NCI-H187 (cell line): ENCODE measurements at places on chromosomes 11 and 22.

DNA sequence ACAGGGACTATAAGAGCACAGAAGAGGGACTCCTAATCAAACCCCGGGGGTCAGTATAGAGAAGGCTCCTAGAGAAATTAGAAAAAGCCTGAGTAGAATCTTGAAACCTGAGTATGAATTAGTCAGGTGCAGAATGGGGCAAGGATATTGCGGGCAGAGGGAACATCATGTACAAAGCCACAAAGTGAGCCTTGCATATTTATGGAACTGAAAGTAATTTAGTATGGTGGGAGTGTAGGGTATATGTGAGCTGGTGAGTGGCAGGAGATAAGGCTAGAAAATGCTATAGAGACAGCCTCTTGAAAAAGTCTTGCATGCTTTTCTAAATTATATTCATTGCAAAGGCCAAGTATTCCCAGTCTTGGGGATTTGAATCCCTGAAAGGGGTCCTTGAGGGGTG, 93.7 kb downstream of the STIM1 start:
- DNase-seq = no peak

GRCh38 chr11:132422722-132423121, 1052.3 kb downstream of the NTM start:
- DNase-seq = no peak

- no peak for DNase-seq
Measured at GRCh38 chr11:7494086-7494745, 8.9 kb downstream of the OLFML1 start.

GRCh38 chr22:46575911-46576555, 38.6 kb upstream of the CELSR1 start:
- no peak for DNase-seq

DNA sequence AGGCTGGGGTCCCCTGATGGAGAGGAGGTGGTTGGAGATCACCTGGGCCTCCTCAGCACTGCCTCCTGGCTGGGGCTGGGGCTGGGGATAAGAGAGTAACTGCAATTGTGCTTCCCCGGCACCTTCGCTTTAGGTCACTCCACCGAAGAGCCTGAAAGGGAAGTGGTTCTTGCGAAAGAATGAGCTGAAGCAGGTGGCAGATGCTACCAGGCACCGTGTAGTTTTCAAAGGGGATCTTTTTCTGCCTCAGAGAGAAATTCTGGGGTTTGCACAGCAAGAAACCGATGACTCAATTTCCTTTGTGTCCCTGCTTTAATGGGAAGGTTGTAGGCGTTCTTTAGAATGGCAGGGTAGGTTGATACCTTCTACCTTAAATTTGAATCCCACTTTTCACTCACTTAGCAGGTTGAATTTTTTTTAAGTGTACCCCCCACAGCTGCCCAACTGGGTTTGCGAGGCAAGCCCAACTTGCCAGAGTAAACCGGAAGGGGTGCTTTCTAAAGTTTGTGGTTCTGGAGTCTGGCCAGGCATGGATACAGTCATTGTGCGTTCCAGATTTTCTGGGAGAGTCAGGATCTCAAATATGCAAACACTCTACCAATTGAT, 5.3 kb downstream of the CD44 start:
- no peak for DNase-seq

- no peak for DNase-seq
Measured at GRCh38 chr11:71481101-71481960, 28.3 kb downstream of the NADSYN1 start.

- DNase-seq = no peak
Measured at GRCh38 chr11:2086239-2087040, 52.7 kb downstream of the IGF2 start.

DNA sequence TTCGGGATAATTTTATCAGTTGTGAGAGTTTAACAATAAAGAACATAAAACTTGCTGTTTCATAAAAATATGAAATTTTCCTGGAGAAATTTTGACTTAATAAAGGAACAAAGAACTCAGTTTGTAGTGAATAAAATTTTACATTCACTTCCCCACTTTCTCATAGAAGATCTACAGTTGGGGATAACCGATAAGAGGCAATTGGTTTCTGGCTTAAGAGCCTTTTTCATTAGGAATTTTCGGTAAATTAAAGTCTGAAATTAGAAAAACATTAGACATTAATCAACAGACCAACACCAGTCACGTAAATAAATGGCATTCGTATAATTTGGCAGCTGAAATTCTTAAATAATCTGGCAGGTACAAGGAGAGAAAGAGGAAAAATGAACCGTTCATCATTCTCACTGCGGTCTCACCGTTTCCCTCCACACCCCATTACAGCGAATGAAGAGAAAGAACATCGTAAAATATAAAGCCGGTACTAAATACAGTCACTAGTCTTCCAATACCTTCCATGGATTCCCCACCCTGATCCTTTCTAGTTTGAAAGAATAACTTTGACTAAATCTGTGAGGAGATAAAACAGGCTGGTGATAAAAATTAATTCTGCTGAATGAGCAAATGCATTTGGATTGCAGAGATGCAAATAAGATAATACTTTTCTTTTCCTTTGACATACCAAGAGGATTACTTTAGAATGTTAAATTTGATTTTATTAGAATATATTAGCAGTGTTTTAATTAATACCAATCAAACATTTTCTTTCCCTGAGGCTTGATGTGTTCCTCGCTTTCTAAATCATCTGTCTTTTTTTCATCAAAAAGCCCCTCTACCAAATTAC, 19.5 kb downstream of the BLID start:
- DNase-seq = peak; percentile 33

DNA sequence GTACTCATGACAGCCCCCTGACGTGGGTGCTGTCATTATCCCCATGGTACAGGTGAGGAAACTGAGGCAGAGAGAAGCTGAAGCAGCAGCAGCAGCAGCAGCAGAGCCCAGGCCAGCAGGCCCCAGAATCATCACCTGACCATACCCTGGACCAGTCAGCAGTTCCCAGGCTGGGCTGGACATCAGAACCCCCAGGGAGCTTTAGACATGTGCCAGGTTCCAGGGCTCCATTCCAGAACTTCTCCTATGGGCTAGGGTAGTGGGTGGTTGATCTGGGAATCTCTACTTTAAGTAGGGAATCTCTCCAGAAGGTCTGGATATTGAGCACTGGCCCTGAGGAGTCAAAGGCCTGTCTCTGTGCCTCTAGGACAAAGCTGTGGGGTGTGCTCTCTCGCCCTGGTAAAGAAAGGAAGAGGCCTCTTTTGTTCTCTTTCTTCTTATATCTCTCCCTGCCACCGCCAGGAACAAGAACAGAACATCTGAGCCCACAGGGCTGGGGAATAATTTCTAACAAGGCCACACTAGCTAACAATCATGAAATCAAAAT, 26.6 kb downstream of the MAFF start:
- no peak for DNase-seq

DNA sequence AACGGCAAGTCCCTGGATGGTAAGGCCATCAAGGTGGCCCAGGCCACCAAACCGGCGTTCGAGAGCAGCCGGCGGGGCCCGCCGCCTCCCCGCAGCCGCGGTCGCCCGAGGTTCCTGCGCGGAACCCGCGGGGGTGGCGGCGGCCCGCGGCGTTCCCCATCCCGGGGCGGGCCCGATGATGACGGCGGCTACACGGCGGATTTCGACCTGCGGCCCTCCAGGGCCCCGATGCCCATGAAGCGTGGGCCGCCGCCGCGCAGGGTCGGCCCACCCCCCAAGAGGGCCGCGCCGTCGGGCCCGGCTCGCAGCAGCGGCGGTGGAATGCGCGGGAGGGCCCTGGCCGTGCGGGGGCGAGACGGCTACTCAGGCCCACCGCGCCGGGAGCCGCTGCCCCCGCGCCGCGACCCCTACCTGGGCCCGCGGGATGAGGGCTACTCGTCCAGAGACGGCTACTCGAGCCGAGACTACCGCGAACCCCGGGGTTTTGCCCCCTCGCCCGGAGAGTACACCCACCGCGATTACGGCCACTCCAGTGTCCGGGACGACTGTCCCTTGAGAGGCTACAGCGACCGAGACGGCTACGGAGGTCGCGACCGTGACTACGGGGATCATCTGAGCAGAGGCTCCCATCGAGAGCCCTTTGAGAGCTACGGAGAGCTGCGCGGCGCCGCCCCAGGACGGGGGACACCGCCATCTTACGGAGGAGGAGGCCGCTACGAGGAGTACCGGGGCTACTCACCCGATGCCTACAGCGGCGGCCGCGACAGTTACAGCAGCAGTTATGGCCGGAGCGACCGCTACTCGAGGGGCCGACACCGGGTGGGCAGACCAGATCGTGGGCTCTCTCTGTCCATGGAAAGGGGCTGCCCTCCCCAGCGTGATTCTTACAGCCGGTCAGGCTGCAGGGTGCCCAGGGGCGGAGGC, 792 bp downstream of the RBMXL2 start:
- no peak for DNase-seq

DNA sequence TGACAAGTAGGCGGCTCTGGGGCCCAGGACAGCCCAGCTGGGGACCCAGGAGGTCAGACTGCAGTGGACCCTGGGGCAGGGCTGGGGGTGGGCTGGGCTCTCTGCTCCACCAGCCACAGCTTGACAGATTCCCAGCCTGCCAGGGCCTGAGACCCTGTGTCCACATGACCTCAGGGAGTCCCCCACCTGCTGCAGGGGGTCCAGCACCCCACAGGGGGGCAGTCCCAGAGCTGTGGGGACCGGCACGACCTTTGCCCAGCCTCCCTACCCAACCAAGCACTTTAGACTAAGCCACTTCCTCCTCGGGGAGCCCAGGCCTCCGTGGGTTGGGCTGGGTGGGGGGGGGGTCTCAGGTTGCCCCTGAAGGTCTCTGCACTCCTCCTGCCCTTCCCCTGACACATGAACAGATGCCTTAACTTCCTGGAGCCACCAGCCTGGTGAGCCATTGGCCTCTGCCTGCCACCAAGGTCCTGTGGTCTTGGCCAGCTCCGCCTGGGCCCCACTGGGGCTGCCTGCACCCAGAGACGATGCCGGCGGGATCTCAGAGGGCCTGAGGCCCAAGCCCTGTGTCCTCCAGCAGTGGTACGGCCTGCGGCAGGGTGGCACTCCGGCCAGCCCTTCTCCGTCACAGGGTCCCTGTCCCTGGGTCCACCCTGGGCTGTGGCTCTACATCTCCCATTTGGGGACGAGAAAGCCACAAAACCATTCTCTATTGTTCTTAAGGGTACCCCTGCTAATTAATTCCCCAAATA, 3.4 kb downstream of the CCDC188 start:
- no peak for DNase-seq

DNA sequence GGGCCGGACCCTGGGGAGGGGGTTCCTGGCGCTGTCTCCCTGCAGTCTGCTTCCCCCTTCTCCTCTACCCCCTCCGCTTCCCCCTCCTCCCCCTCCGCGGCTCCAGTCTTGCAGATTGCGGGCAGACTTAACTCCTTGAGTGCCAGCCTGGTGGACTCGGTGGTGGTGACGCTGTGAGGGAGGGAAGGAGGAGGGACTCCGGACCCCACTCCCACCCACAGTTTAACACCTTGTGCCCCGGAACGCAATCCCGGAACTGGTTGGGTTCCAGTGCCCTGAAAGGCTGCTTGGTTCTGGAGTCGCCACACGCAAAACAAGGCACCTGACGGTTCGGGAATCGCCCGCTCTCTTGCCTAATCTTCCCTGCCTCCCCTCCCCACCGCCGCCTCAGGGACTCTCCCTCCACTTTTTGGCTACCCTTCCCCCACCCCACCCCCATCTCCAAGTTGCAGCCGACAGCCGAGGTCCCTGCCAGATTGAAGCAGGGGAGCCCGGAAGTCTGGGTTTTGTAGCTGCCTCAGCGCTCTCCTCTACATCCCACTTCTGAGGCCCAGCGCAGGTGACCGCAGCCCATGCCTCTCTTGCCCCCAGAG, 3.9 kb upstream of the BCL9L start:
- peak; percentile 80 for DNase-seq

- no peak for DNase-seq
Measured at GRCh38 chr11:5665746-5666401, 19.0 kb downstream of the TRIM5 start.

GRCh38 chr11:69640260-69640994, 529 bp upstream of the CCND1 start:
- DNase-seq = no peak

DNA sequence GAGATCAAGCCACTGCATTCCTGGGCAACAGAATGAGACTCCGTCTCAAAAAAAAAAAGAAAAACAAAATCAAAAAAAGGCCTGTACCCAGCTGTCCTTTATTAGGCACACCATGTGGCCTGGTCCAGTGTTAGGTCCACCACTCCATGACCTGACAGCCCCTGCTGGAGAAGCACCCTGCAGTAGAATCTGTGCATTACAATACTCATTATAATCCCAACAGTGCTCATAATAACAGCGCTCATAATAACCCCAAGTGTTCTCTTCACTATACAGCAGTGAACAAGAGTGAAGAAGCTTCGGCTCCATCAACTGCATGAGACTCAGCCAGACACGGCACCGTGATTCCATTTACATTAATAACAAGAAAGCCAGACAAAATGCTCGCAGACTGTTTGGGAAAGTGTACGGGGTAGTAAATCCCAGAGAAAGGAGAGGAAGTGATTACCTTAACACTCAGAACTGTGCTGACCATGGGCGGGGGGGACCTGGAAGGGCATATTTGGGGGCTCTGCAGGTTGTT, 8.9 kb upstream of the EHD1 start:
- no peak for DNase-seq

DNA sequence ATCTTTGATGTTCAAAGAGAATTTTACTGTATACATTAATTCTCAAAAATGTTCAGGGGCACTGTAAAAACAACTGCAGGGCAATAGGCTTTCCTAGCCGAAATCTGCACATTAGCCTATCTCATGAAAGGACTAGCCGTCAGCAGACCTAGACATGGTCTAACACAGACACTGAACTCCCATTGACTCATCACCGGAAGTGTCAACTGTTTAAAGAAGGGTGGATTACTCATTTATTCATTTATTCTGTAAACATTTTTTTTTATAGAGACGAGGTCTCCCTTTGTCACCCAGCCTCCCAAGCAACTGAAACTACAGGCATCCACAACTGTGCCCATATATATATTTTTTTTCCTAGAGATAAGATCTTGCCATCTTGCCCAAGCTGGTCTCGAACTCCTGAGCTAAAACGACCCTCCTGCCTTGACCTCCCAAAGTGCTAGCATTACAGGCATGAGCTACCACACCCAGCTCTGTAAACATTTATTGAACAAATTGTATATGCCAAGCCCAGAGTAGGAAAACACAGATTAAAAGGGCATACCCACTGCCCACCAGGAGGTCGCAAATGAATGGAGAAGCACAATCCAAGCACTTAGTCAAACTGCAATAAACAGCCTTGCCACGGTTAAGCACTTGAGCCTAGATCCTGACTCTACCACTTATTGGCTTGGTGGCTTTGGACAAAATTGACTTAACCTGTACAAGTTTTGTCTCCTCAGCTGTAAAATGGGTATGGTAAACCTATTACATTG, 26.6 kb downstream of the RAB30 start:
- DNase-seq = no peak

DNA sequence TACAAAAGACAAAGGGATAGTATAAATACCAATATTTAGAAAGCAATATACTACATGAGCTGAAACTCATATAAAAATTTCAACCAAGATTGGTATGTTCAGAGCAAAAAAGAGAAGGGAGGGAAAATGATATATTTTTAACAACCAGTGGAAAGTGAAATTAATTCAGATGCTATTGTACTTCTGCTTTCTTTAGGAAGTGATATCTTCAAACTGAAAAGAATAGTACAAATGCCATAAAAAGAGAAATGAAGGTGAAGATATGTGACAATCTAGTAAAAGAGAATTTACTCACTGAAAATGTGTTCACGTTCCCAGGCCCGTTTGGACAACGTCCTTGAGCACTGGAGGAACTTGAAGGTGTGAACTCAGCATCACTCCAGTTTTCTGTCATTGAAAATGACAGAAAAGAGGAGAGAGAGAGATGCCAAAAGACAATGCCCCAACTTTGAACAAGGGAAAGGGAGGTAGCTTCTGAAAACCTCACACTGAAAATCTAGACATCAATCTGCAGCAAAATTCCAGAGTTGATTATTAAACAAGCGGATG, 47.5 kb downstream of the SC5D start:
- no peak for DNase-seq
